Hepatocyte (in vitro differentiated cells): ENCODE measurements at places on chromosomes 16 and 17. TPM values are rescaled to one million over a fixed set of nuclear protein-coding genes. Genes with fewer than 3 reads are reported as not detected.

- no peak for DNase-seq
These were observed 26.7 kb upstream of the PLCG2 start for GRCh38 chr16:81752225-81752875.

- DNase-seq, result no peak
These were observed 1.6 kb upstream of the FMNL1 start for GRCh38 chr17:45220079-45220478.

- no peak for DNase-seq
These were observed 178.7 kb downstream of the GRIN2A start for GRCh38 chr16:10003486-10003885.

KRT33A gene
- not detected in 2 replicates for polyA plus RNA-seq
